Skeletal muscle cell (primary cell): ENCODE measurements at places on chromosomes 6 and 20.

- no peak for DNase-seq
Observed at GRCh38 chr20:45985573-45985972, 13.6 kb upstream of the ZNF335 start.

DNA sequence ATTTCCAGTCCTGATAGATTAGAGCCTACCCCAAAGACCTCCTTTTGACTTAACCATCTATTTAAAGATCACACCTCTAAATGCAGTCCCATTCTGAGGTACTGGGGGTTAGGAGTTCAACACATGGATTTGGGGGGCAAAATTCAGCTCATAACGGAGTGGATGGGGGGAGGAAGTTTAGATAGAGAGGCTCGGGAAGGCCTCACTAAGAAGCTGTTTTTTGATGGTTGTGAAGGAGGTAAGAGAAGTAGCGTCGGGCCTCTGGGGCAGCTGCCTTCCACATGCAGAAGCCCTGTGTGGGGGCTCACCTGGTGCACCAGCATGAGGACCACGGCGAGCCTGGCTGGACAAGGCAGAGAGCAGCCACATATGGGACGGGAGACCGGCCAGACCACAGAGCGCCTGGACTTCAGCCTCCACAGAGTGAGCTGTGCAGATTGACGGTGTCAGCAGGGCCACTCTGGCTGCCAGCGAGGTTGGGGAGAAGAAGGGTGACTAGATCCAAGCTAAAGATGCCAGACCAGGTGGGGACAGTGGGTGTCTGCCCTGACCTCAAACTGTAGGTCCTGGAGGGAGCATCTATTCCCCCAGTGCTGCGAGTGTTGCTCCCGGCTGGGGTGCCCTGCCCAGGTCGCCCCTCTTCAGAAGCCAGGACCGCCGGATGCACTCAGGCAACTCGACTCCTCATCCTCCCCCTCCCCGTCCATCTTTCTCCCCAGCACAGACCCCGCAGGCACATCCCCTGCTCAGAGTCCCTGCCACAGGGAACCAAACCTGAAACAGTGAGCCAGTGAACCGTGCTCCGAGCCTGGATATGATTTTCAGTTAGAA, 5.1 kb upstream of the SYNJ2 start:
- no peak for DNase-seq

- DNase-seq = no peak
Observed at GRCh38 chr20:23187751-23188150, 101.6 kb upstream of the CD93 start.

- DNase-seq = no peak
Observed at GRCh38 chr6:33979750-33980149, 166.1 kb downstream of the GRM4 start.

DNA sequence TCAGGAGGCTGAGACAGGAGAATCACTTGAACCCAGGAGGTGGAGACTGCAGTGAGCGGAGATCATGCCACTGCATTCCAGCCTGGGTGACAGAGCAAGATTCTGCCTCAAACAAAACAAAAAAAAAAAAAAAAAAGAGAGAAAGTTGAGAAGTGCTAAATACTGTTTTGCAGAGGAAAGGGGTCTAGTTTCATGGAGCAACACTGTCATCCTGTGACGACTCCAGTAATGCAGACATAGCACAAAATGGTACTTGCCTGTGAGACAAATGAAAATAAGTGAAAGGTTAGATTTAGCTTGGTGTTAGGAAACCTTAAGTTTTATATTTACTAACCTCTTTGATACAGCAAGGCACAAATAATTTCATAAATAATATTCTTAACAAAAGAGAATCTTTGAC, 29.7 kb downstream of the CEP162 start:
- DNase-seq = no peak

GRCh38 chr6:133891927-133892812, 3.3 kb downstream of the TCF21 start:
- no peak for DNase-seq

- no peak for DNase-seq
Observed at GRCh38 chr20:20212675-20213096, 155.2 kb upstream of the INSM1 start.

GRCh38 chr20:36309643-36310042, 3.5 kb downstream of the DLGAP4 start:
- DNase-seq = no peak

DNA sequence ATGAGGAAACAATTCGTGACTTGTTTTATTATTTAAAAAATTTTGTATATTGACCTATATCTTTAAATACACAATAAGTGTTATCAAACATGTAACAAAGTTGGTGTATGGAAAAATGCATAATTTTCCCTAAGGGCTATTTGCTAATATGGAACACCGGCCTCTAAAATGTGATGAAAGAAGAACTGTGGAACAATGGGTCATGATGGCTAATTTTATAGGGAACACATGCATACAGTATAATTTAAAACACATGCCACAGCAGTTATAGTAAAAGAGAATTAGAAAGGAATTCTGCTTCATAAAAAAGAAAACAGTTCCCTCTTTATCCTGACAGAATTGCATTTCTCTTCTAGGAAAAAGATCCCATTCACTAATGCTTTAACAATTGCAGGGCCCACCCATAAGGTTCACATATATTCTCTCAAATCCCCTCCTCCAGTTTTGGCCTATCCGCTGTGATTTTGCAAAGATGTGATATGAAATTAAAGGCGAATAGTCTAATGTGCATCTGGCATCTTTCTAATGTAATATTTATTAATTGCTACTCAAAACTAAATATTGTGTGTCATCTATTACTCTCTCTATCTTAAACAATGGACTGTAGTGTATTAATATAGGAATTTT, 628.1 kb upstream of the CITED2 start:
- peak; percentile 56 for DNase-seq

DNA sequence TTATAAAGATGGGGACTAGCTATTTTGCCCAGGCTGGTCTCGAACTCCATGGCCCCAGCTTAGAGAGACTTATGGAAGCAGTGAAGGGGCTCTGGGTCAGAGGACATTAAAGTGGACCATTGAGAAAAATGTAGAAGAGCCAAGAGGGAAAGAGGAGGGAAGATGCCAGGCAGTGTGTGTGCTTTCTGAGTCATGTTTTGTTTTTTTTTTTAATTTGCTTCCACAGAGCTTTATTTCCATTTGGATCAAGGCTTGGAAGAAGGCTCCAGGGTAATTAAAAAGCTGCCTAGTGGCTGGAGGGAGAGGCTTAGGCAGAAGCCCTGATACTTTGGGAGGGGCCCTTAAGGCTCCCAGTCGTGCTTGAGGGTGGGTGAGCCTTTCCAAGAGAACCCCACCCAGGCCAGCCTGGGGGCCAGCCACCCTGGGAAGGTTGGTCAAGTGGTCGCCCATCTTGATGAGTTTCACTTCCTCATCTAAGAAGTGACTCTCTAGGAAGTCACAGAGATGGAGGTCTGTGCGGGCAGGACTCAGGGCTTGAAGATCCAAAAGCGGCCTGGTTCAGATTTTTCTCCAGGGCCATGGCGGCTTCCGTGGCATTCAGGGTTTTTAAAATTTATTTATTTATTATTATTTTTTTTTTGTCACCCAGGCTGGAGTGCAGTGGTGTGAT, 3.0 kb upstream of the ZNF335 start:
- DNase-seq = no peak

GRCh38 chr20:51526754-51527153, 15.8 kb downstream of the NFATC2 start:
- DNase-seq = no peak

- no peak for DNase-seq
Observed at GRCh38 chr6:1858859-1859258, 249.1 kb downstream of the FOXC1 start.

- DNase-seq = no peak
Observed at GRCh38 chr6:136549300-136550044, 750 bp downstream of the MAP7 start.

- no peak for DNase-seq
Observed at GRCh38 chr6:115551527-115551926, 509.2 kb downstream of the FRK start.

- DNase-seq = no peak
Observed at GRCh38 chr20:63745961-63746731, 6.6 kb downstream of the SLC2A4RG start.

DNA sequence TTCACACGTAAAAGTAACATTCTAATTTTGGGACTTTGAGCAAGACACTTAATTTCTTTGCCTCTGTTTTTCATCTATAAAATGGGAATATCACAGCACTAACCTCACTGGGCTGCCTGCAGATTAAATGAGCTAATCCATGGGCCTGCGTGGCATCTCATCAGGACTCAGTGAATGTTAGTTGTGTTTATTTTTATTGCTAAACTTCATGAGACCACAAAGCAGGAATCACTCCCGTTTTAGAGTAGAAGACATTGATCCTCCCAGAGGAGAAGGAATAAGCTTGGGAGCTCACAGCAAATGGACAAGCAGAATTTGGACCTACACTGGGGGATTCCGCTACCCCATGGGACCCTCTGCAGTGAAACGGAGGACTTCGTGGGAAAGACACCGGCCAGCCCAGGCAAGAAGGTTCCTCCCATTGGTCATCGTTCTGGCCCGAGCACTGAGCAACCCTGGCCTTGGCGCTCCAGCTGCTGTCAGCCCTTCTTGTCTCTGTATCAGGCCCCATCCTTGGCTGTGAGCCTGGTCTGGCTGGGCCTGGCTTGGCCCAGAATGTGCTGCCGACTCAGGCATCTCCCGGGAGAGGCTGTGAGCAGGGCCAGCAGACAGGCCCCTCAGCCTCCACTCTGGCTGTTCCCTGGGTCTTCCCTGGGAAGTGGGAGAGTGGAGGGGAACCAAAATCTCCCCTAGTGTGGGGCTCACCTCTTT, 79.8 kb downstream of the NFATC2 start:
- peak; percentile 30 for DNase-seq

- DNase-seq = no peak
Observed at GRCh38 chr6:47595785-47596184, 102.6 kb upstream of the ADGRF4 start.

DNA sequence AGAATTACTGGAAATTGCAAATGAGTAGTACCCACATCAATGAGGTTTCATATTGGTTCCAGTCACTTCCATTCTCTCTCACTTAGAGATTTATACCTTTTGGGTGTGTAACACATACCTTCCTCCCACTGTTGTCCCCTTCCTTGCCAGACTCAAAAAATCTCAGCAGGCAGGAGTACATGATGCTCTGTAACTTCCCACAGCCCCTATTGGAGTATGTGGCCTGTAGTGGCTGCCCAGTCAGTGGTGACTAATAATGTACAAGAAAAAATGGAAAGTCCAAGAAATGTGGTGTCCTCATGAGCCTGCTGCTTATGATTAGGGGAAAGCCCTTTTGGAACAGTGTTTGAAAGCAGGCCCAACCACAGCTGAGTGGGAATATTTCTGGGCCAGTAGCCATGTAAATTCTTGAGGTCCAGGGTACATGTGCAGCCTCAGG, 312.0 kb downstream of the ZFAND3 start:
- peak; percentile 94 for DNase-seq

GRCh38 chr20:19880256-19881079, 122.4 kb downstream of the RIN2 start:
- no peak for DNase-seq

GRCh38 chr6:21137700-21138335, 455.7 kb upstream of the SOX4 start:
- no peak for DNase-seq

- DNase-seq = no peak
Observed at GRCh38 chr6:53585208-53585900, 40.5 kb upstream of the GCLC start.

- DNase-seq = no peak
Observed at GRCh38 chr6:19664050-19664449, 173.1 kb upstream of the ID4 start.

- no peak for DNase-seq
Observed at GRCh38 chr6:98044151-98044561, 761.1 kb upstream of the MMS22L start.

DNA sequence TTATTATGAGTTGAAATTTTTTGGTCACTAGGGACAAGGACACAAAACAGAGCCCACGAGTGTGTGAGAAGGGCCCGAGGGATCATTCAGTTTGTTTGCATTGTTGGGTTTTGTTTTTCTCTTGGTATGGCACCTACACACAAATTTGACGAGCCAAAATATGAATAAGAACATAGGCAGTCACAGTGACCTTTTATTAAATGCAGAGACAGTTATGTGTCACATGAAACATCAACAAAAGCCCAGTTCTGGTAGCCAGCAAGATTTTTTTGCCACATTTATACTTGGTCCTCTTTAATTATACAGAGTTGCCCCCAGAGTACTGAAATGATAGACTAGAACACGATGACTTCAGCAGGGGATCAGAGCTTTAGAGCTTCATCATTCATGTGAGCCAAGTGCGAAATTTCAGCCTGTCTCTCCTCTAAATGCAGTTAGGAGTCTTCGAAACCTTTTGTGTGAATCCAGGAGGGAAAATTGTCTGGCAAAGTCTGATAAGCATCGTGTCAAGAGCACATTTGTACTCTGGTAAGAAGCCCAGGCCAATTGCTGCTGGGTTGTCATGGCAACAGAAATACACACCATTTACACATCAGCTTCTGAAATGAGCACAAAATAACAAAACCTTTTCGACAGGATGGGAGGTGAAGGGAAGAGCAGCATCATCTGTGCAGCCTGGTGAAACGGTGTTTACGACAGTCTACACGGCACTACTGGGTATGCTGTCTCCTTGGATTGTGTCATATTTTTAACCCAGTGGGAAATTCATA, 79.2 kb upstream of the RIPOR2 start:
- DNase-seq = peak; percentile 53

- DNase-seq = no peak
Observed at GRCh38 chr20:55439070-55439469, 566.2 kb downstream of the CBLN4 start.

DNA sequence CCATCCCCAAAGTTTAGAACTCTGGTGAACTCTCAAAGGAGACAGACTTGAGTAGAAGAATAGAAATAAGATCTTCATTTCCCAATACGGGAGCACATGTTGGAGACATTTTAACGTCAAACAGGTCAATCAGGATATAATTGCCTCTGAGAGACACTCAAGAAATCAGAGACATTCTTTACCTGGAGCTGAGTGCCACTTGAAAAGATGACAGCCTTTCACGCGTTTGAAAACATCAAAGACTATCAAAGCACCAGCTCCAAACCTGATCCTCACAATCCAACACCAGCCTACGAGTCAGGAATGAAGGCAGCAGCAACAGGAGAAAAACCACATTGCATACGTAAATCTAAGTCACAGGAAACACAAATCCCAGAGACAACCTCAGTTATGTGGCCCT, 571.5 kb upstream of the CDH4 start:
- no peak for DNase-seq
